ENCODE measurements at places on chromosomes 6 and 20.

DNA sequence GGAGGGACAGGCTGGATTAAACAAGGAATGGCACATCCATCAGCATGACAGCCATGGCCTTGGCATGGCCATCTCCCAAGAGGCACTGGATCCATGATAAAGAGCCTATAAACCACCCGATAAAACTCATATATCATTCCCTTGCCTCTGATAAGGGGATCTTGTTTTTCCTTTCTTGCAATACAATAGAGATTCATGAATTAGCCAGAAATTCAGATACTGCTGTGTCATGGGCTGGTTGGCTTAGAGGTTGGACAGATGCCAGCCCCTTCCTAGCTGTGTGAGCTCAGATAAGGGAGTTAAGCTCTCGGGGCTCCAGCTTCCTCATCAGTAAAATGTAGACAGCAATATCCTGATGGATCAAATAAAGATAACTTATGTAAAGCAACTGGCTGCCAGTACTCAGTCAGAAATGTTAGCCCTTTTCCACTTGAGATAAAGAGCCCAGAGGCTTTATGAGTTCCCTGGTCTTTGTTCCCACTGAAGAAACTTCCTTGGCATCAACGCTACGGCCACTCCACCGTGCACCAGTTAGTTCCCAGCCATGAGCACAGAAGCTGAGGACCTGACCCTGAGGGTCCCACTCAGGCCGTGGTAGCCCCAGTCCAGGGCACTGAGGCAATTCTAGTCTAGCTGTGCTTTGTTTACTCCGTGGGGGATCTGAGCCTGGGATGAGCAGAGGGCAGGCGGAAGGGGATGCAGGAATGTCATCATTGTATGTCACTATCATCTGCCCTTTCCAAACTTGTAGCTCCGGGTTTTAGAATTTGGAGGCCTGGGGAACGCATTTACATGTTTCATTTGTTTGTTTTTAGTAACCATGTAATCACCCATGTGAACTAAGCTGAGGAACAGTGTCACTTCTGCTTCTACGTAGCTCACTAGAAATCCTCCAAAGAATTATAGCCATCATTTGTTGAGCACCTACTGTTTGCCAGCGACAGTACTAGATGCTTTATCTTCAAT is 67.2 kb upstream of the TBC1D7 start:
- peak; percentile 58 for DNase-seq

DNA sequence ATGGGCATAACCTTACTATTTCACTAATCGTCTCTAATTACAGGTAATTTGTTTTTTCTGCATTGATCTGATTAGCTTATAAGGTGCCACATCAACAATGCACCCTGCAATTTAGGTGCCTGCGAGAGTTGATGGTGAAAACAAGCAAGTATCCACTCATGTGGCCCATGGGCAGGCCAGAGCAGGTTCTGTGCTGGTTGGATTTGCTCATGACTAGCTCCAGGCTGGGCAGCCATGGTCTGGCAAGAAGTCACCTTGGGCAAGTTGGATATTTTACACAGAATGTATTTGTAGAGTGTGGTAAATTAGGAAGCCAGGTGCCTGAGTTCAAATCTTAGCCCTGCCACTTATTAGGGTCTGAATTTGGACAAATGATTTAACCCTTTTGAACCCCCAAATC is 25.3 kb downstream of the RAB44 start:
- no peak for DNase-seq

GRCh38 chr20:44457016-44457415 is 18.7 kb upstream of the TTPAL start:
- DNase-seq = no peak

DNA sequence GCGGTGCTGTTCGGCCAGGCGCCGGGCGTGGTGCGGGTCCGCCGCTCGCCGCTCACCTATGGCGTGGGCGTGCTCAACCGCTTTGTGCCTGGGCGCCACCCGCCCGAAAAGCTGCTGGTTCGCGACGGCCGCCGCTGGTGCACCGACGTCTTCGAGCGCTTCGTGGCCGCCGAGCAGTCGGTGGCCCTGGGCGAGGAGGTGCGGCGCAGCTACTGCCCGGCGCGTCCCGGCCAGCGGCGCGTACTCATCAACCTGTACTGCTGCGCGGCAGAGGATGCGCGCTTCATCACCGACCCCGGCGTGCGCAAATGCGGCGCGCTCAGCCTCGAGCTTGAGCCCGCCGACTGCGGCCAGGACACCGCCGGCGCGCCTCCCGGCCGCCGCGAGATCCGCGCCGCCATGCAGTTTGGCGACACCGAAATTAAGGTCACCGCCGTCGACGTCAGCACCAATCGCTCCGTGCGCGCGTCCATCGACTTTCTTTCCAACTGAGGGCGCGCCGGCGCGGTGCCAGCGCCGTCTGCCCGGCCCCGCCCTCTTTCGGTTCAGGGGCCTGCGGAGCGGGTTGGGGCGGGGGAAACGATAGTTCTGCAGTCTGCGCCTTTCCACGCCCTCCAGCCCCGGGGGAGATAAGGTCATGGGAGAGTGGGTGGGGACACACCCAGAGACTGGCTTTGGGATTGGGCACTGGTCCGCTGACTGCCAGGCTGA is 15.7 kb downstream of the ADISSP start:
- no peak for DNase-seq

DNA sequence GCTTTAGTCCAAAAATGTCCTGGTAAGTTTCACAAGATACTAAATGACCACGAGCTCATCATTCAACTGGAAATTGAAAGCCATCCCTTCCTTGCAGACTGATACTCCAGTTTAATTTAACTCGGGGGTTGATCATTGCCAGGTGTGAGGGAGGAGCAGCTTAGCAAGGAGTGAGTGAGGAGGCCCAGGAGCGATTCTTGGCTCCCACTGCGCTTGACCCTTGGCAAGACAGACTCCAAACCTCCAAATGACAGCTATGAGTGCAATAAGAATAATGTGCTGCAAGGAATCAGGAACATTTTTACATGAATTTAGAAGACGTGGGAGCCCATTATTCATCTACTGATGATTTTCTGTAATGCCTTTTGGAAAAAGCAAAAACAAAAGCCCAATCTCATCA is 64.9 kb downstream of the LAMA4 start:
- no peak for DNase-seq

- no peak for DNase-seq
Observed at GRCh38 chr6:9583753-9584352, 831.0 kb downstream of the TFAP2A start.

DNA sequence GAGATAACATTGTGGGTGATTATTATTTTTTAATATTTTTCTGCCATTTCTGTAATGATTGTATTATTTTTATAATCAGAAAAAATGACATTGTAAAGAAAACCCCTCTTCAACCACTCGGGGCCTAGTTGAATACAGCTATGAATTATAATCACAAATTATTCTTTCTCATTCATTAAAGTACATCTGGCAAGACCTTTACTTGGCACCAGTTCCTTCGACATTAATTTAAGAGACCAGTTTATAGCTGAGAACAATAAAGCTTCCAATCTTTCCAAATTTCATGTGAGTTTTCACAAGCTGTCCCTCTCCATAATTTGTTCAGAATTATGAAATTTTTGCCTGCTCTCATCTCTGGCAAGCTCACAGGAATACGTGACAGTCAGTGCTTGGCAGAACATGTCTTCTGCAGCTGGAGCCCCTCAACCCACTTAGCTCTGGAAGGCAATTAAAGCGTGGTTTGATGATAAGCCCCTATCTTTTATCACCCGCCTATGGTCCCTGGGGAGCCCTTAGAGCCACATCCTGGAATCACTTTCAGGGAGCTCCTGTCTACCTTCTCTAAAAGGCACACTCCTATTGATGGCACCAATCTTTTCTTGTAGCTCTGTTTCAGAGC is 237.2 kb upstream of the PRND start:
- DNase-seq = no peak

- no peak for DNase-seq
Observed at GRCh38 chr20:54065601-54066038, 4.8 kb downstream of the BCAS1 start.

DNA sequence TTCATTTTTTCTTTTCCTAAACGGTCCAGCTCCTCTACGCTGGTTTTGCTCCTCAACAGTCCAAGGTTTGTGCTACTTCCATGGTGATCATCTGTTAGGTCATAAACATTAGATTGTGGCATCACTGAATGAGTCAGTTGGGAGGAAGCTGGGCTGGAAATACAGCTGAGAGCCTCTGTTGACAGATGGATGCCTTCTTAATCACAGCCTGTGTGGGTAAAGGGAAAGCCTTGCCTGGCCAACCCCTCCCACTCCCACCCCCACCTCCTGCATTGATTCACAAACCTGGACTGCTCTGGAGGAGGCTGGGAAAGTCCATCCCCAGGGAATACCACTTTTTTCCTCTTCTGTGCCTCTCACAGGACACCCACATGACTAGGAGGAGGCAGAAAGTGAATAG is 180.6 kb upstream of the CCN2 start:
- DNase-seq = peak; percentile 52

DNA sequence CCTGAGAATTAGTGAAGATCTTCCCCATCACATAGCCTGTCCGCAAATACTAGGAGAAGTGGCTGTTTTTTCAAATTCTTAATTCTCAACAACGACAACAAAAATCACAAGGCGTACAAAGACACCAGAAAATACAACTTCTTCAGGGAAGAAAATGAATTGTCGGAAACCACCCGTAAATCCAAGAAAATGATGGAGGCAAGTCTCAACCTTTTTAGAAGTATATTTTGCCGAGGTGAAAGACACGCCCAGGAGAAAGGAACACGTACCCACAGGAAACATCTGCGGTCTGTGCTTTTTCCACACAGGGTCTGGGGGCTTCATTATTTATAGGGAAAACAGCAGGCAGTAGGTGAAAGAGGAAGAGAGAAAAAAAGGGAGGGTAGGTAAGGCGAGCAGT is 223.9 kb upstream of the GGTLC1 start:
- no peak for DNase-seq

GRCh38 chr6:138572885-138573284 is 73.6 kb upstream of the NHSL1 start:
- DNase-seq = no peak

DNA sequence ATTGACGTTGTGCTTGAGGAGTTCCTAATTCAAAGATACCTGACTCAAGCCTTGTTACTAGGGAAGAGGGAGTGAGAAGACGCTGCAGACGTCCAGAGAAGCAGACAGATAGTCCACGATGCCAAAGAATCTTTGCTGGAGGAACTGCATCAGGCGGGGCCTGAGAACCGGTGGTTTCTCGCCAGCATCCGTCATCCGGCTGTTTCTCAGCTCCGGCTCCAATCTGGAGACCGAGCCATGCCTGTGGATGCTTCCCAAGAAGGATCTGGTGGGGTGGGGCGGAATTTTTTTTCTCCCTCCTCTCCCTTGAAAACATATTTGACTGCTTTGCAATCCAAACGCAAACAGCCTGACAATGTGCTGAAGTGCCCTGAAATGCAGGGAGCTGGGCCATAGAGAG is 125.8 kb upstream of the SRSF6 start:
- no peak for DNase-seq
